ENCODE measurements at places on chromosomes 3 and 15. TPM values are rescaled to one million over a fixed set of nuclear protein-coding genes. Genes with fewer than 3 reads are reported as not detected.

DNA sequence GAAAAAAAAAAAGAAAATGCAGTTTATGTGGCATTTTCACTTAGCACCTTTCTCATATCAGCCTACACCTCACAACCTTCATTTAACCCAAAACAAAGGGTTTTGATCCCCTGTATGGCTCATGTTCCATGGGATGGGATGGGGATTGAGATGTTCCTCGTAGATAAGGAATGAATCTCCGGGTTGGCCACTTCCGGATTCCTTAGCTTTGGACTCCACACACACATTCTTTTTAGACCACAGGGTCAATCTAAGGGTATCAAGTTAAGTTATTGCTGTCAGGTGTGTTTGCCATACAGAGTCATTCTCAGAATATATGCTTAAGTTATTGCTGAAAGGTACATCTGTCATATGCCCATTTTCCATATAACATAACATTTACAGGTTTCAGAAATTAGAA lies 301.4 kb upstream of the TGFBR2 start:
- no peak for DNase-seq

Gene SOX14
- total RNA-seq = not detected

GRCh38 chr15:99412626-99413025 lies 153.2 kb upstream of the MEF2A start:
- no peak for DNase-seq

Gene GPR156
- total RNA-seq = not detected

Gene IGSF10
- 0.99 TPM for total RNA-seq

GRCh38 chr3:186789554-186790260 lies 6.3 kb downstream of the EIF4A2 start:
- DNase-seq = no peak
